COR-L47 (cell line): ENCODE measurements at places on chromosomes 3 and 15.

DNA sequence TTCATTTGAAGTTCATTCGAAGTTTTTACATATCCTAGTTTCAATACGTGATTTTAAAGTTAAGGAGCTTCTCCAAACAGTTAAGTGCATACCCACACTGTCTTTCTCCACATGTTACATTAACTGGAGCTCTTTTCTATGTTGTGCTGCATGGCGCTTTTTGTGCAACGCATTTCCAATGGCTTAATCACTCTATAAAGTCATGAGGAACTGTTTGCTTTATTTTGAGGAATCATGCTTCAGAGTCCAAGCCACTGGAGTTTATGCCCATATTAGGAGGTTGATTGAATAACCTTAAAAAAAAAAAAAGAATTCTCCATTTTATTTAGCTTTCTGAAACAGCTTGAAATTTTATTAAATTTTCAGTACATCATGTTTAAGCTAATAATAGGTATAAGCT, 109.4 kb upstream of the MBNL1 start:
- no peak for DNase-seq

GRCh38 chr15:70907784-70908471, 15.3 kb downstream of the LRRC49 start:
- no peak for DNase-seq

- DNase-seq, result no peak
These were observed 455.3 kb upstream of the ALCAM start for GRCh38 chr3:104911376-104911775.

DNA sequence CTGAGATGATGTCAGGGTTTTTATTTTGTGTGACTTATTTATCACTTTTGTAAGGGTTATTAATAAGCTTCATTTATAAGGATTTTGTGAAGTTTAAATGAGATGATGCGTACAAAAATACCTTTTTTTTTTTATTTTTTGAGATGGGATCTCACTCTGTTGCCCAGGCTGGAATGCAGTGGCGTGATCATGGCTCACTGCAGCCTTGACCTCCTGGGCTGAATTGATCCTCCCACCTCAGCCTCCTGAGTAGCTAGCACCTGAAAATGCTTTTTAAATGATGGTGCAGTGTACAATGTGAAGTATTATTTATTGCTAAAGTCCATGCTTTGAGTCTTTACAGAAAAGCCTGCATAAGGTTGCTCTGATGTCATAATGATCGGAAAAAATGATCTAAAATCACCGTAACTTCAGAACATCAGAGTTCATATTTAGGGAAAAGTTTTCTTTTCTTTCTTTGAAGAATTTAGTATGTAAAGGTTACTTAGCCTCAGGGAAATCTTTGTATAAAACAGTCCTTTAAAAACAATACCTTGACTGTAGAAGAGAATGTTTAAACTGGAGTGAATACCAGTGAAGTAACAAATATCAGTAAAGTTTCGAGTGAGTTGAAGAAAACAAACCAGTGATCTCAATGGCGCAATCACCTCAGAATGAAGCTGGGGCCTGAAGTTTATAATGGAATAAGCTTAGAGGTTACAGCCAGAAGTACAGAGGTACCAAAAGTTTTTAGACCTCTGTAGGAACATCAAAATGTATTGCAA, 29.7 kb downstream of the TCF12 start:
- no peak for DNase-seq

DNA sequence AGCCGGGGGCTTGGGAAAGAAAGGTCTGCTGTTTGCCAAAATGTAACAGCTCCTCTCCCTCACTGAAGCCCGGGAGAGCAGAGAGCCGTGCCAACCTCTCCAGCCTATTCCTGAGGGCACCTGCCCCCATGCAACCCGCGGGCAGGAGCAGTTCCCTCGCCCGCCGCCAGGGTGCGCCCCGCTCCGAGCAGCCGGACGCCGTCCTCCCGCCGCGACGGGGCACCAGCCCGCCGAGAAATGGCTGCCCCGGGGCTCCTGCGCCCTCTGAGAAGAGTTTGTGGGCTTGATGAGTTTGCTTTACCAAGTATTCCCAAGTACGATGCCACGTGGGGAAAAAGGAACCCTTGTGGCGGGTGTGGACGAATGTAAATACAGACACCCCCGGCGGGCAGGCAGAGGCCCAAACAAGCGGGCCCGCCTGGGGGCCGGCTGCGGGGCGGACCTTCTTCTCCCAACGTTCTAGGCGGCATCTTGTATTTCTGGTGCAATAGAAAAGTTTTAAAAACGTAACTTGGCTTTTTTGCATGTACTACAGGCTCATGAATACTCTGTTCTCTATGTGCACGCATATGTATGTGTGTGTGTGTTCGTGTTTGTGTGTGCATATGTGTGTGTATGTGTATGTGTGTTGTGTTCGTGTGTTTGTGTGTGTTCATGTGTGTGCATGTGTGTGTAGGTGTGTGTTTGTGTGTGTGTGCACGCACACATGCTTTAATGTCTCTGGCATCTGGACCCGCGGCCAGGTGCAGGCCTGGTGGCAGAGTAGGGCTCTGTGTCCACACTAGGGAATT, 162.9 kb downstream of the CHSY1 start:
- peak; percentile 31 for DNase-seq

DNA sequence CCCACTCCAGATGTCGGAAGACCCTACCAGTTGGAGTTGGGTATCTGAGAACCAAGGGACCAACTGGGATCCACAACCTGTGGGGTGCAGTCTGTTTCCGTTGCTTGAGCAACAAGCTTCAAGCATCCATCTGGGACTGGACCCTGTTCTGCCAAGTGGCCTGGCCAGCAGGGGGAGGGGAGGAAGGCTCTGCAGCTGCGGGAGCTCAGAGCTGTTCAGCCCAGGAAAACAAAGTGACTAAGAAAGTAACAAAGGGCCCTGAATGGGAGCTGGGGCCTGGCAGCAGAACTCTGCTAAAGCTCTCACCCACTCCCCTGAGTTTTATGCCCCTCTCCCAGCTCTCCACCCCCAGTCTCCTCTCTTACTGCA, 2.7 kb downstream of the TYRO3 start:
- no peak for DNase-seq

- peak; percentile 49 for DNase-seq
These were observed 54.2 kb upstream of the SPATA12 start for GRCh38 chr3:57006179-57006657.

DNA sequence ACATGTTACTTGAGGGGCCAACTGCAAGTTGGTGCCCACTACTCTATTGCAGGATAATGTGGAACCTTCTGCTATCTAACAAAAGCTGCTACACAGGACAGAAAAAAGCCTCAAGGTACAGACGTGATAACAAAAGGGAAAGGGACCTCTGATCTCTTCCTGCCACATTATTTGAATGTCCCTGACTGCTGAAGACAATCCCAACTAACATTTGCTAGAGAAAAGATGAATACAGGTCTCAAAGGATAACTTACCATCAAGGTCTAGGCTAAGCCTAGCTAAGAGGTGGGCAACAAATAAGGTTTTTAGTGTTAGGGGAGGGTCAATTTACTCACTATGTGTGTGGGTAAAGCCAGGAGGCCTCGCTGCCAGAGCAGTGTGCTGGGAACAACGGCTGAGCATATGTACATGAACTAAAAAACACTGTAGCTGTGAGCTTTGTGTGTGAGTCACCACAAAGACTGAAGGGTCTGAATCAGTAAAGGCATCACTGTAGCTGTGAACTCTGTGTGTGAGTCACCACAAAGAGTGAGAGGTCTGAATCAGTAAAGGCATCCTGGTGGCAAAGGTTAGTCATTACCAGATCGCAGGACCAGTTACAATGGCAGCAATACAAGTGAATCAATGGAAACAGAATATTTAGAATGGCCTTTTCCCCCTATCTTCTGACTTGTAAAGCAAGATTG, 111.7 kb downstream of the LMLN start:
- DNase-seq, result no peak

- DNase-seq, result no peak
These were observed 15.9 kb upstream of the MITF start for GRCh38 chr3:69723389-69723788.

GRCh38 chr3:98623572-98624280, 30.3 kb upstream of the CPOX start:
- no peak for DNase-seq

DNA sequence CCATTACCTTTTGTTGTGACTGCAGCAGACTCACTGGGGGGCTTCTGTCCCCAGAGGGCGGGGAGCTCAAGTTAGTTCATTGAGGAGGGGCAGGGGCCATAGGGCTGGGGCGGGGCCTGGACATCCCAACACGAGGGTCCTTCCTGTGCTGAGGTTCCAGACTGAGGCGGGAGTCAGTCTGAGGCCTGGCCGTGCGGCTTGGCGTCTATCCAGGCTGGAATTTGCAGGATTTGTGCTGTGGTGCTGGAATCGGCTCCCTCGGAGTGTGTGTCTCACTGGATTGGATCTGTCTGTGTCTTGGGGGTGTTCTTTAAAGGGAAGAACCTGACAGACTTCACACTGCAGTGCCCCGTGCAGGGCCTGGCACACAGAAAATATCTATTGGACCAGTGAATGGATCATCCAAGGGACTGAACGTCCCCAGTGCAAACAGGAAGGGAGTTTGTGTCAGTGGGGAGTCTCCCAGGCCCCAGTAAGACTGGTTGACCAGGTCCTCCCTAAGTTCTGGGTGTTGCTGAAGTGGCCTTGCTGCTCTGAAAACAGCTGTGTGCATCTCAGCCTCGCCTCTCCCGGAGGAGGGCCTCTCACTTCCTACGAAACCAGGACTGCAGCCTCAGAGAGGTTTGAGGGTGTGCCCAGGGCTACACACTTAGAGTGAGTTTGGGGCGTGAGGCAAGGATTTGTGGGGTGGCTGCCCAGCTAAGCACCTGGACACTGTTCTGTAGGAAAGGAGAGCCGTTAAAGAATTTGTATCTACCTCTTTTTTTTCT, 26.1 kb downstream of the GOLGA6L2 start:
- no peak for DNase-seq

GRCh38 chr15:29470794-29471193, 201.2 kb upstream of the NSMCE3 start:
- no peak for DNase-seq

GRCh38 chr15:96046620-96047240, 283.8 kb upstream of the NR2F2 start:
- DNase-seq, result no peak

DNA sequence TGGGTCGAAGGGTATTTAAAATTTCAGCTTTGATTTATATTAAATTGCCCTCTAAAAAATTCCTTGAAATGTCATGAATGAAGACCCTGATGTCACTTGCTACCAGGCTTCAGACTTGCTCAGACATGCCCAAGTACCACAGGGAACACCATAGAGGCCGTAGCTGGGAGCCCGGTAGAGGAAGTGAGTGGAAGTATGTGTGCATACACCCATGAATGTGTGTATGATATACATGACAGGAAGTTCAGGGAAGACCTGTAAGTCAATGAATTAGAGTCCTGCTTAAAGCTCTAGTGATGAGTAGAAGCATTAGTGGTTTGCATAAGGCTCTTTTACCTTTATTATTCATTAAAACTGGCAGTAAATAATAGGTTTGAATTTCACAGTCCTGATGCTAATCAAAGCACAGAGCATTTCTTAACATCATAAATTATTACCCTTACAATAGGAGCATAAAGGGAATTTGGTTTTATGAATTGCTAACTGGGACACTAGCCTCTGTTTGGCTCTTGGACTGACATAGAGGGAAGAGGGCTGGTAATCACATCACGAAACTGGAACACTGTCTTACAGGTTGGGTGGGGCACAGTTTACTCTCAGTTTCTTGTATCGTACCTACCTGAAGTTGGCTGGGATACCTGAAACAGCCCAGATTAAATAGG, 144.4 kb downstream of the CHST2 start:
- DNase-seq, result no peak

DNA sequence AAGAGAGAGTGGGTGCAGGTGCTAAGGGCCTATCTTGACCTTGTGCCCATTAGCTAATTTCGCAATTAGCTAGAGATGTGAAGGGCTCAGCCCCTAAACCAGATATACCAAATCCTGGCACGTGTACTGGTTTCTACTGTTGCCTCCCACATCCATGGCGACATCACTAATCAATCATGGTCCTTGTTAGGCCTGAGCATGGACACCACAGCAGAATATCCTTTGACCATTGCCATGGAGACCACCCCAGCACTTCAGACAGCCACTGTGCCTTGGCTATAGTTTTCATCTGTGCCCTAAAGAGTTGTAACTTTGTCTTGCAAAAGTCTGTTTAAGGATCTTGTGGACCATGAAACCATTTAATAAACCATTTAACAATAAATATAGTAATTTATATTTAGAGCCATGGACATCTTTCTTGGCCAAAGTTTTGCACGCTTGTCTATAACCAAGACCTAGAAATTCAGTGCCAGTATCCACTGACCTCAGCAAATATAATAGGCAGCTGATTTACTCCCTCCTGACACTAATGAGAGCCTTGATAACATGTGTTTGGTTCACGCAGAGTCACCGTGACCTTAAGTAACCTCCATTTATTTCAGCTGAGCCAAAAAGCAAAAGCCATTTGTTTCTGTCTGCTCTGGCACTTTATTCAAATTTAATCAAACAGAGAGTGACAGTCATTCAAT, 43.4 kb downstream of the COLQ start:
- DNase-seq, result no peak

GRCh38 chr3:61278713-61279112, 27.5 kb upstream of the FHIT start:
- no peak for DNase-seq

DNA sequence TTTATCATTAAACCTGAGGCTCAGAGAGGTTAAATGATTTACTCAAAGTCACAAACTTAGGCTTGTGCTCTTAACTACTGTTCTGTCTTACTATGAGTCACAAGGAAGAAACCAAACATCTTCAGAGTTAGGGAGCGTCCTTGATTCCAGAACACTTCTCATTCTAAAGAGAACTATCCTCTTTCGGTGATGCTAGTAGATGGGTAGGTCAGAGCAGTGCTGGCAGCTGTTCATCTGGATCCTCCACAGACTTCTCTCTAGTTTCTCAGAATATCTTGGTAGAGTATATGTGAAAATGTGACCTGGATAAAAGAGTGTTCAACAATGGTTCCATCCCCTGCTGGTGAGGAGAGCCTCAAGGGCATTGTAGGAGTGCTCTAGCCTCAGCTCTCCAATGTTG, 3.3 kb downstream of the ARL6IP5 start:
- DNase-seq, result no peak

GRCh38 chr3:145673838-145674237, 487.1 kb downstream of the PLOD2 start:
- DNase-seq, result no peak

DNA sequence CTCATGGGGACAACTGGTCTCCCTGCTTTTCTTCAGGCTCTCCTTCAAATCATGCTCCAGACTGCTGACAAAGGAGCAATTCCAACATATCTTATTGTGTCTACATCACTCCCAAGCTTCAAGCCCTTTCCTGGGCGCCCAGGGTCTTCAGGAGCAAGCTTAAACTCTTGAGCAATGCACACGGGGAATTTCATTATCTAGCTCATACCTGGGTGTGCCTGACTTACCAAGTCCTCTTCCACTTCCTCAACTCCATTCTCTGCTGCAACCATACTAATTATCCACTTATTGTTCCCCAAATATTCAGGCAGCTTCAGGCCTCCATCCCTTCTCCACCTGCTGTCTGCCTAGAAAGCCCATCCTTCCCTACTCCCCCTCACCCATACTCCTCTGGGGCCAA, 50.6 kb downstream of the B3GNT5 start:
- DNase-seq, result no peak

GRCh38 chr3:188641076-188641475, 487.1 kb downstream of the LPP start:
- DNase-seq, result no peak

- DNase-seq, result no peak
These were observed 525.9 kb upstream of the KCNMB2 start for GRCh38 chr3:178010306-178010705.
